ENCODE measurements at places on chromosomes 3 and 15.

GRCh38 chr3:171654809-171655208 lies 155.5 kb downstream of the PLD1 start:
- DNase-seq = no peak

DNA sequence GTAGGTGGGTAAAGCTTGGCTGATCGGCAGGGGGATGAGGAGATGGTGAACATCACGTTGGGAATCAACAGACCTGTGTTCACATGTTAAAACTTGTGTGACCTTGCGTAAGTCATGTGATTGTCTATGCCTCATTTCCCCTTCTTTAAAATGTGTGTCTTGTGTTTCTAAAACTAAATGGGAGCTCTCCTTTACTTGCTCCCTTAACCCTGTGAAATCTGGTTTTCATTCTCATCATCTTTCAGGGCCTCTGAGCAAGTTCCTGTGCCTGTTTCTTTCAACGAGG lies 29.7 kb upstream of the IREB2 start:
- no peak for DNase-seq

- no peak for DNase-seq
These were observed 244.3 kb upstream of the MCTP2 start for GRCh38 chr15:93987068-93987467.

DNA sequence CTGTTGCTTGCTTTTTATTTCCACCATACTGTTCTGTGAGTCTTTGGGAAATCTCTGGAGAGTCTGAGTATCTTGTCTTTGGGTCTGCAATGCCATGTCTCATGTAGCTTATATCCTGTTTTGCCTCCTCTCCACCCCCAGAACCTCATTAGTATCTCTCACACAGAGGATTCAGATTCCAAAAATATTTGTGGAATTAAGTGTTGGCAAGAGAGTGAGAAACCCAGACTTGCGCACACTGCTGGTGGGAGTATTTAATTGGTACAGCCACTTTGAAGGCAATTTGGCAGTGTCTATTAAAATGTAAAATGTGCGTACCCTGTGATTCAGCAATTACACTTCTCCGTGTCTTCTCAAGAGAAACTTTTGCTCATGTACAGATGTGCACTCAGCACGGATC lies 68.6 kb downstream of the ZNF621 start:
- DNase-seq = no peak

DNA sequence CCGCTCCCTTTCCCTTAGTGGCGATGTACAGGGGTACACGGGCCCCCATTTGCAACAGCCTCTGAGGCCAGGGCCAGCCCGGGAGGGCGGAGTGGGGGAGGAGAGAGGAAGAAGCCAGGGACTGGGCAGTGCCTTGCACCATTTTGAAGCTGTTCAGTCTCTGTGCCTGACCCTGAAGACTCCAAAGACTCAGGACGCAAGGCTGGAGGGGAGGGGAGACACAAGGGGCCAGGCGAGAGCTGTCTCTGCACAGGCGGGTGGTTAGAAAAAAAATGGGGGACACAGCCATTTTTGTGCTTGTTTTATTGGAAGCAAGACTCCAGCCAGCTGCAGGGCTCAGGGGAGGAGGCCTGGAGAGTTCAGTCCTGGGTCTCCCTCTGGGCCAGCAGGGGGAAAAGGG lies 1.6 kb downstream of the RPP25 start:
- no peak for DNase-seq

- DNase-seq = no peak
These were observed 4.6 kb downstream of the ATP11B start for GRCh38 chr3:182797876-182798275.

DNA sequence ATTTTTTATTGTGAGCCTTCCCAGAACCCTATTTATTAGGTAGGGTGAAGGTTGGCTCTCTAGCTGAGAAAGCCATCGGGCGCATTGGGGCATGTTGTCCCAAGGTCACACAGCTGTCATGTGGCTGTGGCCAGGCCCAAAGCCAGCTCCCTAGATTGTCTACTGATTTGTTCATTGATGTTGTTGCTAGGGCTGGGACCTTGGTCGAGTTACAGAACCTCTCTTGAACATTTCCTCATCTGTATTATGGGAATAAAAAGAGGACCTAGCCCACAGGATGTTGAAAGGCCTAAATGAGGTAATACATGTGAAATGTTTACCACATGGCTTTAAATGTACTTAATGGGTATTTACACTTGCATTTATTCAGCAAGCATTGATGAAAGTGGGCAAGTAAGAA lies 252.5 kb downstream of the SUCLG2 start:
- no peak for DNase-seq

DNA sequence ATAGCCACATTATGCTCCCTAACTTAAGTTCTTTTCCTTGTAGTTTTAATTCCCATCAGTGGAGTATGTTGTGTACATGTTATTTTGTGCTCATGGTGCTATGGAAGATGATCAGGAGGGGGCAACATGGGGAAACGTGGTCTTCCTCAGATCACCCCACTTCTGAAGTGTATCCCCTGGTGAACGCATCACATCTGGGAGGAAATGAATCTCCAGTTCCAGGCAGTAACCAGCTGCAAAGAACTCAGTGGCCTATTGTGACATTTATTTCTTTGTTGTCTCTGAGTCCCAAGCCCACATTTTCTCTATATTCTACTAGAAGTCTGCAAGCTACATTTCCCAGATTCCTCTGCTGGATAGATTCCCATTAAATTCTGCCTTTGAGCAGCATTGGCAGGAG lies 217.0 kb downstream of the SATB1 start:
- DNase-seq = no peak

GRCh38 chr3:132006605-132007204 lies 28.1 kb downstream of the CPNE4 start:
- DNase-seq = no peak

DNA sequence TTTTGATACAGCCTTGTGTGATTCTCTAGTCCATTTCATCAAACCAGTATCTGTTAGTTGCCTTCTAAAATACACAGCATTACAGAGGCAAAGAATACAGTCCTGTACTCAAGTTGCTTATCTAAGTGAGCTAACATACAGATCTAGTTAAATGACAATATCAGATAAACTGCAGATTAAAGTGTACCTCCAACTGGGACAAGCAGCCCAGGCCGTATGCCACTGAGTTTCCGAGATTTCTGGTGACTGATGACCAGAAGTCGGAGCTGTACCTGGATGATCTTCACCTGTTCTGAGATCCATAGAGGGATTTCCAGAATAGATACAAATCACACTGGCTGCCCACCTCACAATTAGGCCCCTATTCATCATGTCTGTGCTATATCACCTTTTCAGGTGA lies 6.3 kb upstream of the TRIM59 start:
- no peak for DNase-seq

- DNase-seq = no peak
These were observed 1034.6 kb downstream of the DIPK2A start for GRCh38 chr3:145006271-145006670.
